ENCODE measurements at places on chromosomes 5 and 9. TPM values are rescaled to one million over a fixed set of nuclear protein-coding genes. Genes with fewer than 3 reads are reported as not detected.

DNA sequence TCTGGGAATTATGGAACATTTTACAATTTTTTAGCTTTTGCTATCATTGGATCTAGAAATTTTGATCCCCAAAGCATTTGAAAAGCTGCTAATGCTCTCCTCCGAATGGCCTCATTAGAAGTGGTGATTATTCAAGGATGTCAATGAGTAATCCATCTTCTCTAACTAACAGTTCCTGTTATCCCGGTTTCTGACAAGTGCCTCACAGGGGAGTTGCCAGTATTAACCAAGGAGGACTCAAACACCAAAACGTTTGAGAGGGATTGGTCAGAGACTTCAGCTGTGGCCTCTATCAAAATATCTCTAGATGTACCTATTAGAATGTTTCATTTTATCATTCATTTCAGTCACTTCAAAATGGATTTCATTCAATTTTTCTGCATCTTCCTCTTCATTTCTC is 208.3 kb upstream of the ITGA1 start:
- no peaks in the 10 kb centered on the region for H3K36me3 ChIP-seq
- no peak overlapping the region for H3K4me3 ChIP-seq
- H3K27me3 ChIP-seq, result no peaks in the 10 kb centered on the region
- no peak overlapping the region for H3K27ac ChIP-seq
- no peak for DNase-seq

DNA sequence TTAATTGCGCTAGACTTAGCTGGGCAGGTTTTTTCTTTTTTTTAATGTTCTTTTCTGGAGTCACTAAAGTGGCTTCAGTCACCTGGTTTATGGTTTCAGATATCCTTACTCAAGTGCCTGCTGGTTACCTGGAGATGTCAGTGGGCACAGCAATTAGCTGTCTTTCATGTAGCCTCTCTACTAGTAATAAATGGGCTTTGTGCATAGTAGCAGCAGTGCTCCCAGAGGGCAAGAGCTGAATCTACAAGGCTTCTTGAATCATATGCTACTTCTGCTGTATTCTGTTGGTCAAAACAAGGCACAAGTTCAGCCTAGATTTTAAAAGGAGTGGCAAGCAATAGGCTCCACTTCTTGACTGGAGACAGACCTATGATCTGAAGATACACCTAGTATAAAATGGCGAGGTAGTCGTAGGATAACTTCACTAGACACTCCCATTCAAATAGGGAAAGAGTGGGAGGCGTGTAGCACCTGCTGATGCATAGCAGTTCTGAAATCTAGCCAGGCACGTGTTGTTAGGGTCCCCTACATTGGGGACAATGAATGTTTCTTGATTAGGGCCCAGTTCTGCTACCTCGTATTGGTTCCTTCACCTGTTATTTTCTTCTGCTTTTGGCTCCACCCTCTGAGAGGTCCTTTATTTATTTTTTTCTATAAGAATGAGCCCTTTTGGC is 7.0 kb downstream of the SCAMP1 start:
- no peaks in the 10 kb centered on the region for H3K27me3 ChIP-seq
- no peak overlapping the region for H3K27ac ChIP-seq
- H3K36me3 ChIP-seq, result peaks cover 6% of the 10 kb centered on the region
- no peak for DNase-seq

GRCh38 chr5:151040211-151040747 is 19.9 kb downstream of the GPX3 start:
- H3K27me3 ChIP-seq, result no peaks in the 10 kb centered on the region
- no peak overlapping the region for H3K4me3 ChIP-seq
- H3K36me3 ChIP-seq, result peaks cover 41% of the 10 kb centered on the region
- H3K27ac ChIP-seq, result no peak overlapping the region
- peaks cover 4% of the 10 kb centered on the region for H3K4me1 ChIP-seq

DNA sequence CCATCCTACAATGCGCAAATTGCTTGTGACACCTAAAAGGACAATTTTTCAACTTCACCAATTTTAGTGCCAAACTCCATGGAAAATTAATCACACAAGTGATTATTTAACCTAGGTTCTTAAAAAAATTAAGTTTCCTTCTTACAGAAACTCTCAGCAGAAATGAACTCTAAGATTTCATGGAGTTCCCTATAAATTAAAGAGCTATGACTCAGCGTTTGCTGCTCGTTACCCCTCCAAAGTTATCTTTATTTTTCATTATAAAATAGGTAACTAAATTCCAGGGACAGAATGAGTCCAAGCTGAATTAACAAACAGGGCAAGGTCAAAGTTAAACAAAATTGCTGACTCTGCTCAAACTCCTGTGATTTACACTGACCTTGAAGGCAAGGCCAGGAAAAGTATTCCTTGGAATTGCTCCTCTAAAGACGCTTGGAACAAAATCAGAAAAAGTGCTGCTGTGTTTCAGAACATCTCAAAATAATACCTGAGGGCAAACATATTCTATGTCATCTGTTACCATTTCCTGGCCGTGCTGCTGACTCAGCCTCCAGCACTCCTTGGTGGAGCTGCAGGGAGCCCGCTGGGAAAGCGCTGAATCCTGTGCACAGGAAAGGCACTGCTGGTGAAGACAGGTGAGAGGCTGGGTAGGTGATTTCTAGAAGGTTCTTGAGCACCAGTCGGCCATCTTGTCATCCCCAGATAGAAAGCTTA is 2.5 kb upstream of the CMBL start:
- H3K4me1 ChIP-seq, result peaks cover 27% of the 10 kb centered on the region
- no peak overlapping the region for H3K27ac ChIP-seq
- DNase-seq, result no peak
- peaks cover 6% of the 10 kb centered on the region for H3K36me3 ChIP-seq
- peaks cover 10% of the 10 kb centered on the region for H3K27me3 ChIP-seq

The PAPPA gene
- 0.34 TPM for total RNA-seq

The SLC25A46 gene
- total RNA-seq, result 20.5 TPM

The RRAGA gene
- 48.0 TPM for total RNA-seq

The NR5A1 gene
- 0.39 TPM for total RNA-seq

The AHRR gene
- 4.5 TPM for total RNA-seq

The FOXI1 gene
- not detected for total RNA-seq

All from WTC11 (cell line).